Activated CD4-positive, CD25-positive, alpha-beta regulatory T cell treated with anti-CD3 and anti-CD28 coated beads, Interleukin-2, amount 50 U/mL, for 24 hours (primary cell): ENCODE measurements at places on chromosomes 7 and 10.
A peak's percentile ranks its signal among the peaks of the same experiment; 100 is the strongest.

- ATAC-seq = peak; percentile 49
Measured at GRCh38 chr7:91050677-91051076, 213.6 kb upstream of the FZD1 start.

DNA sequence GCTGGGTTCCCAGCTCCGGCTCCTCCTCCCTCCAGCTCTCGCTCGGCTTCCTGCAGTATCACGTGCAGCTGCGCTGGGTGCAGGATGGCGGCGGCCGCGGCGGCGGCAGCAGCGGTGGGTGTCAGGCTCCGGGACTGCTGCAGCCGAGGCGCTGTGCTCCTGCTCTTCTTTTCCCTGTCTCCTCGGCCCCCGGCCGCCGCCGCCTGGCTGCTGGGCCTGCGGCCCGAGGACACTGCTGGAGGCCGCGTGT lies at the start of gene CNNM1:
CNNM1 (plus strand) TSS at position 53 of the 250 bp plus-strand sequence; CDS start at position 85, 32 bp downstream.
- ATAC-seq = peak; percentile 45

DNA sequence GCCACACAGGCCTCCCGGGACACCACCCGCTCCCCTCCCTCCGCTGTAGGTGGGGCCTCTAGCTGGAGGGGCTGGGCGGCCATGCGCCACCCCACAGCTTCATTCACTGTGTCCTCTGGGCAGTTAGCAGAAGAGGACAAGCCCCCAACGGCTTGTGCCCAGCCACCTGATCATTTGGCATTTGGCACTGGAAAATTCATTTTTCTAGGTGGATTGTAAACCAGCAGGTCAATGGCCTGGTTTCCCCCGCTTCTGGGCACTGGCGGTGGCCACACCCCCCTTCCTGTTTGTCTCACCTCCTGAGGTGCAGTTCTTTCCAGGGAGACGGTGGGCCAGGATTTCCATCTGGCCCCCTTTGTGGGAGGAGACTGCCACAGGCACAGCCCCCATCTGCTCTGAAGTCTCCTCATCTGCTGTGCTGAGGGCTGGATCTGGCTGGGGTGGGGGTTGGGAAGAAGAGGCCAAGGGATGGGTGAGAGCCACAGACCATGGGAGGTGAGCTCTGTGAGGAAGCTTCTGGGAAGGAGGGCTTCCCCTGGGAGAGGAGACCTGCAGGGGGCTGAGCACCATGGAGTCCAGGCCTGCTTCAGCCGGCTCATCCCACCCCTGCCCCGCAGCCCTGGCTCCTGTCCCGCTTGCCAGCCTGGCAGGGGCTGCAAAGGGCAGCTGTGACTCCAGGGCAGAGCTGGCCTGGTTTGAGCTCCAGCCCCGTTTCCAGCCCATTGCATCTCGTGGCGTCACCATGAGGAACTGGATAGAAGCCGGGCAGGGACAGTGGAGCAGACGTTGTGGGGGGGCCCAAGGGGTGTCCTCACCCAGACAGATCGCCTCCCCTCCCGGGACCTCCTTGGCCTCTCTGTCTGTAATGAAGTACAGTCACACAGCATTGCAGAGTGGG lies 40.1 kb upstream of the SLC29A3 start:
- ATAC-seq = no peak

- ATAC-seq = no peak
Measured at GRCh38 chr7:3057066-3057420, 13.4 kb upstream of the CARD11 start.

DNA sequence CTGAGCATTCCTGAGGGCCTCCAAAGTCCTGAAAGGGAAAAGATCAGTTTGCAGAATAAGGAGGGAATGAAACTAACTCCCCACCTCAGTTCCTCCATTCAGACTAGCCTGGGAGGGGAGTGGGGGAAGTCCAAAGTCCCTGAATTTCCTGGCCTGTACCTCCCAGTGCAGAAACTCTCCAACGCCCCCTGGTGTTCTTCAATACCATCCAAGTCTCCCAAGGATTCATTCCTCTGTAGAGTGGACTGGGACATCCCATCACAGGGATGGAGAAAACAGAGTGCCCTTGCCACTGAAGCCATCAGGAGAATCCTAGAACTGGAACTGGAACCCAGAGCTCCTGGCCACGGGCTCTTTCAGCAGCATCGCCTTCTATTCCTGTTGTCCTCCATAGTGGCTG lies 1.6 kb upstream of the COL13A1 start:
- ATAC-seq = no peak

GRCh38 chr7:2863461-2864066 lies 19.5 kb upstream of the GNA12 start:
- ATAC-seq = peak; percentile 99

DNA sequence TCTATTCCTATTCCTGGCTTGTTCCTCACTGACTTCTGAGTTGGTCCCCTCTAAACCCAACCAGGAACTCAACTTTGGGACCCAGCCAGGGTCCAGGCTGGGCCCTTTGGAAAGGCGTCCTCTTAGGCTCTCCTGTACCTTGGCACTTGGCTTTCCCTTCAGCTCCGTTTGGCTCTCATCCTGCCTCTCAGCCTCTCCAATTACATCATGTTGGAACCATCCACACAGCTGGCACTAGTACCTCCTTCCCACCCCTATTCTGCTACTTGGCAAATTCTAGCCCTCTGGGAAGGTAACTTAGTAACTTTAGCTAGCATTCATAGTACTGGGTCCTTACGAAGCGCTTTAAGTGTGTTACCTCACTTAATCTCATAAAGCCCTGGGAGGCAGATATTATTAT lies 205.3 kb upstream of the HABP2 start:
- no peak for ATAC-seq

DNA sequence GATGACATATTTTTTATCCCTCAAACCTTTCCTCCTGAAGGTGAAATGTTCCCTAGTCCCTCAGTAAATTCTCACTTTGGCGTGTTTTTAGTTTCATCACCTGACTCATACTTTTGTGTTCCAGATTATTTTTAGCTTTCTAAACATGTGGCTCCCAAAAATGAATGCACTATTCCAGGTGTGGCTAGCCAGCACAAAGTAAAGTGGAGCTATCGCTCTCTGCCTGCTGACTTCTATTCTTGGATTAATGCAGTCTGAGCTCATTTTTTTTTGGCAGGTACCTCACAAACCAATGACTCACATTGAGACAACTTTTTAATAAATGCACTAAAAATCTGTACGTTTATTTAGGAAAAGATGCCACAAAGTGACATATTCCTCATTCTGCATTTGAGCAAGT lies 58.8 kb upstream of the LANCL2 start:
- ATAC-seq = no peak

GRCh38 chr10:114703377-114704107 lies 45.5 kb upstream of the ABLIM1 start:
- ATAC-seq = peak; percentile 10

DNA sequence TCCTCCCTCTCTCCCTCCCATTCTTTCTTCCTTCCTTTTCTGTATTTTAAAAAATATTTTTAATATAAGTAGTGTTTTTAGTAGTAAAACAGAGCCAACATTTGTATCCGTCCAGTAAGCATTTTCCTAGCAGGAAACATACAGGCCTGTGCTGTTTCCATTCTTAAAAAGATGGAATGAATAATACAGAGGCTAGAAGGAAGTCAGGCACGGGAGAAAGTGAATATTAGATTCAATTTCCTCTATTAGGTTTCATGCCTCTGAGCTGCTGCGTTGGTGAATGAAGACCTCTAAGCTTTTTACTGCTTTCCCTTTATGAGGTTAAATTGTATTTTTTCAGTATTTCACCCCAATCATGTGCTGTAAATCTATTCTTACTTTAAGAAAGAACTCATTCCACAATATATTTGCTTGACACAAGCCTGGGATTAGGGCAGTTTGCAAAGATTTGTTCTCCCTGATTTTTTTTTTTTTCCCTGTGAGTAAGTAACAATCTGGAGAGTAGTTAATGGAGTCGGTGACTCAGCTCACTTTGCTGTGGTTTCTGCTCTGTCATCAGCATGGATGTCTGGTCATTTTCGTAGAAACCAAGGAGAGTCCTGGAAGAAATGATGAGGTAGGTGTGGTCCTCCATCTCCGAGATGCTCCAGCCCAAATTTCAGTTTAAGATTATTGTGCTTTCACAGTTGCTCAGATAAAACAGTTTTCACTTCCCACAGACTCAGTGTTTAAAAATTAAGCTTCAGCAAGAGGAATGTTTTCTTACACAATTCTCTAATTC lies 76.1 kb upstream of the PITRM1 start:
- no peak for ATAC-seq
